NAMALWA (cell line): ENCODE measurements at places on chromosomes 6 and 20.

- no peak for DNase-seq
These were observed 9.5 kb downstream of the BAG6 start for GRCh38 chr6:31642798-31643570.

GRCh38 chr6:163983679-163984078 is 569.2 kb downstream of the QKI start:
- DNase-seq: no peak

GRCh38 chr6:134373993-134374392 is 56.1 kb upstream of the SGK1 start:
- no peak for DNase-seq

DNA sequence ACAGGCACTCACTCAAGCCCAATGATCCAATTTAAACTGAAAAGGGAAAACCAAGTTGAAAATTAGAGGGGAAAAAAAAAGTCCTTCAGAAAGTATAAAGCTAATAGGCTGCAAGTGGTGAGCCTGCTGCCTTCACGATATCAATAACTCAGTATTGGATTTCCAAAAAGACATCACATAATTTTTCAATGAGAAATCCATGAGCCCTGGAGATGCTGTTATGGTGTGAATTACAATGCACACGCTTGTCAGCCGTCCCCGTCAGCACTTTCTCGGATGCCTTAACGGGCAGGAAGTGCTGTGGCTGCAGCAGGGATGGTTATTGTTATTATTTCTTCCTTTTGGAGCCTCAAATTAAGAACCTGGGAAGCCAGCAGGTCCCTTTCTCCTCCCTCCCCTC is 138.5 kb downstream of the DHX35 start:
- no peak for DNase-seq

- DNase-seq: no peak
These were observed 38.1 kb downstream of the BICRAL start for GRCh38 chr6:42819803-42820511.

- DNase-seq: no peak
These were observed 1025.4 kb upstream of the FLRT3 start for GRCh38 chr20:15362849-15363248.

DNA sequence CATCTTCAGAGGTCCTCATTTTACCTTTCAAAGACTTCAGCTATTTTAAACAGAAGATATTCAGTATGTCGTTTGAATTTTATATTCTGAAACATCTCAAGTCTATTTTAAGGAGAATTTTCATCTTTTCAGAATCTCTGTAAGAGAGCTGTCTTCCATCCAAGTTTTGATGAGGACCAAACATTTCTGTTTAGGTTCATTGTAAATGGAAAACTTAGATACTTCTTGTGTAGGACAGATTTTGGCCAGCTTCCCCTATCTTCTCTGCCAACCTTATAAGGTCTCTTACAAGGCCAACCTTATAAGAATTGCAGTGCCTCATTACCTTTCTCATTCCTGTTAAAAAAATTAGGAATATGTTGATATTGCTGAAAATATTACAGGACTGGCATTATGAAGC is 88.1 kb downstream of the AKAP7 start:
- DNase-seq: no peak

- no peak for DNase-seq
These were observed 126.0 kb upstream of the LRFN2 start for GRCh38 chr6:40713002-40713719.

GRCh38 chr20:24842274-24842917 is 106.7 kb upstream of the CST7 start:
- DNase-seq: no peak
